ENCODE measurements at places on chromosomes 12 and 14. TPM values are rescaled to one million over a fixed set of nuclear protein-coding genes. Genes with fewer than 3 reads are reported as not detected.

Gene TRPV4
- polyA plus RNA-seq: 0.42 TPM

Gene MMP19
- 2.1 TPM for polyA plus RNA-seq

Gene ALDH2
- polyA plus RNA-seq: 195 TPM

Gene SPIC
- polyA plus RNA-seq: not detected

Gene SIX1
- not detected for polyA plus RNA-seq

Gene ABHD12B
- polyA plus RNA-seq: 9.3 TPM

Gene BDKRB2
- 8.7 TPM for polyA plus RNA-seq

Gene GPN3
- polyA plus RNA-seq: 17.3 TPM

Gene LRRK2
- polyA plus RNA-seq: 2.9 TPM

Gene C14orf93
- polyA plus RNA-seq: 10.2 TPM

Gene SIRT4
- 0.92 TPM for polyA plus RNA-seq

Gene CABP1
- polyA plus RNA-seq: 0.60 TPM

Gene PRR4
- 1.2 TPM for polyA plus RNA-seq

Gene RIPK3
- polyA plus RNA-seq: 66.4 TPM

Gene POTEG
- polyA plus RNA-seq: 0.04 TPM

Gene DLGAP5
- polyA plus RNA-seq: 11.0 TPM

Gene SMARCD1
- polyA plus RNA-seq: 24.1 TPM

Gene NTN4
- 6.0 TPM for polyA plus RNA-seq

Measured in sigmoid colon (tissue), 7 donors.